Hippocampal formation (tissue), 2 donors: ENCODE measurements at places on chromosomes 5 and 9.

- no peak for DNase-seq
These were observed 28.7 kb downstream of the ENHO start for GRCh38 chr9:34493972-34494535.

- DNase-seq = no peak
These were observed 32.4 kb upstream of the CTNNA1 start for GRCh38 chr5:138720840-138721239.

- no peak for DNase-seq
These were observed 34.4 kb upstream of the ELL2 start for GRCh38 chr5:95995962-95996489.

GRCh38 chr5:72107901-72108201 lies 576 bp downstream of the MAP1B start:
- DNase-seq = no peak

- DNase-seq = no peak
These were observed 35.6 kb downstream of the RASEF start for GRCh38 chr9:83027153-83027891.

GRCh38 chr9:134390537-134390936 lies 64.3 kb downstream of the RXRA start:
- no peak for DNase-seq

DNA sequence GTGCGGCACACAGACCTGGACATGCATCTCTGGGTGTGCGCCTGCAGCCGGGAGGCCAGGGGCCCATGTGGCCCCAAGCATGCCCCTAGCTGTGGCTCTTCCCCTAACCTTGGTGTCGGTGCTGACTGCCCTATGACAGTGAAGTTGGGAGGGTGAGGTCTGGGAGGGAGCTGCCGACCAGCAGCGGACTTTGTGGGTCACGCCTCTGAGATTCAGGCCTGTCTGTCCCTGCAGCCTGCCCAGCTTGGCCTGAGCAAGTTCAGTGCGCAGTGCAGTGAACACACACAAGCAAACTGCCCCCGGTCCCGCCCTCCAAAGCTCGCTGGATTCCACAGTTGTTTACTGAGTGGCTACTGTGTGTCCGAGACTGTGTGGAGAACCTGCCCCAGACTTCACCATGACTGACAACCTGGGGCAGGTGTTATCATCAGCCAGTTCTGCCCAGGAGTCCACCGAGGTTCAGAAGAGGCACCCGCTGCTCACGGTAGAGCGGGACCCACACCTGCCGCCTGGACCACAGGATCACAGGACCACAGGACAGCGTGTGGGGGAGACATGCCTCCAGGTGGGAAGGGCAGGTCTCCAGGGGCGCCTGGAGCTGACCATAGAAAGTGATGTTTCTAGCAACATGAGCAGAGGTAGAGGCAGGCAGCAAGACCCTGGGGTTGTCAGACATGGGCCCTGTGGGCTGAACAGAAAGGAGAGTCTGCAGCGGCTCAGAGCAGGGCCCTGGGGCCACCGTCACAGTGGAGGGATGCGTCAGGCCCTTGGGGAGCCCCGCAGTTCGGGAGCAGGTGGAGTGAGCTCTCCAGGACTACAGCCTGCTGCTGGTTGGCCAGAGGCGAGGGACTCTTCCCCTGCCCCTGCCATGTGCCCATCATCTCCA lies 105.1 kb downstream of the PHF2 start:
- no peak for DNase-seq

DNA sequence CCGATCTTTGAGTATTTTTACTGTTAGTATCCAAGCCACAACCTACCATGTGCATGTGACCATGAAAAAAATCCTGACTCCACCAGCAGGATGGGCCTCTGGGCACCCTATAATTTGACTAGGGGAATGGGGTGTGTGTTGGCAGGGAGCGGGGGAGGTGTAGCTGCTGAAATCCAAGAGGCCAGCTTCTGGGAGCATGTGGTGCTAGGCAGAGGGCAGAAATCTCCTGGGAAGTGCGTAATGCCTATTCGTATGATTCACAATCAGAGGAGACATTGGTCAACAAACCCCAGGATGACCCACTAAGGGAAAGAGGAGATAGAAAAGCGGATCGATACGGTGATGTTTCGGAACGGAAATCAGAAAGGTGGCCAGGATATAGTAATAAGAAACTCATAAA lies 149.9 kb downstream of the ARSB start:
- no peak for DNase-seq

- peak; percentile 36 for DNase-seq
These were observed 87.4 kb upstream of the GNA14 start for GRCh38 chr9:77735494-77735893.

- DNase-seq = no peak
These were observed 6.2 kb downstream of the RNF183 start for GRCh38 chr9:113296796-113297558.

GRCh38 chr9:72980600-72981265 lies 27.9 kb upstream of the ALDH1A1 start:
- DNase-seq = no peak

- DNase-seq = no peak
These were observed 27.4 kb downstream of the CENPK start for GRCh38 chr5:65535529-65535987.

GRCh38 chr9:73054091-73054490 lies 97.6 kb upstream of the ANXA1 start:
- DNase-seq = no peak

DNA sequence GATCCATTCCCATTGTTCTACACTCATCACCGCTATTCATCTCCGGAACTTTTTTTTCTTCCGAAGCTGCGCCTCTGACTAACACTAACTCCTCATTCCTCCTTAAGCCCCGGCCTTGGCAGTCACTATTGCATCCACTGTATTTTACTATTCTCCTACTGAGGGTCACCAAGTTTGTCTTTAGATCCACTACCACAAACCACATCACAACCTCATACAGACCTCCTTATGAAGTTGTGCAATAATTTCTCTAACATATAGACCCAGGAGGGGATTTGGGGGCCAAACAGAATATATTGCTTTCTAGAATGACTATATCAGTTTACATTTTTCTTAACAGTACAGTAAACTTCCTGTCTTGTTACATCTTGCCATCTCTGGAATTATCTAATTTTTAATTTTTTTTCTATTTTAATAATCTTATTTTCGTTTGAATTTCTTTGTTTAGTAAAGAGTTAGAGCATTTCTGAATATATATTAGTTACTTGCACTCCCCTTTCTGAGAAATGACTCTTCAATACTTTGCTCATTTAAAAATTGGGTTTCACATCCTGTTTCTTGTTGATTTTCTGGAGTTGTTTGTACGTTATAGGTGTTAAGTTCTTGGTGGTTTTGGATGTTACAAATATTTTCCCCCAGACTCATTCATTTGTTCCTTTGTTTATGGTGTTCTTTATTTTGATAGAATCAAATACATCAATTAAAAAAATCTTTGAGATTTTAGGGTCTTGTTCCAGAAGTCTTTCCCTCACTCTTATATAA lies 37.1 kb downstream of the DMRT2 start:
- no peak for DNase-seq

DNA sequence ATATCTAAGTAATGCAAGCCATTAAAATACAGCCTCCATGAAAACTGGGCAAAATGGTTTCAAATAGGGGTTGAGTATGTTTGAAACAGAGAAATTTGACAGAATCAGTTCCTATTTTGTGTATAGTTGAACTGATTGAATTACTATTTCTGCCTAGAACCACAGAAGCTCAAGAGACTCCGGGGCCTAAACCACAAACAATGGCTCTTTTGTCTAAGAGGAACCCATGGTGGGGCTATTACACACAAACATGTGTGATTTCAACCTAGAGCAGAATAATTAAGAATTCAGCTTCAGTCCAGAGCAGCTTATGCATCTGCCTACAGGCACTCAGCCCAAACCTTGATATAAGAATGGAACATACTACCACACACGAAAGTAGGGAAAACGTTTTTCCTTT lies 171.2 kb upstream of the MPDZ start:
- no peak for DNase-seq

DNA sequence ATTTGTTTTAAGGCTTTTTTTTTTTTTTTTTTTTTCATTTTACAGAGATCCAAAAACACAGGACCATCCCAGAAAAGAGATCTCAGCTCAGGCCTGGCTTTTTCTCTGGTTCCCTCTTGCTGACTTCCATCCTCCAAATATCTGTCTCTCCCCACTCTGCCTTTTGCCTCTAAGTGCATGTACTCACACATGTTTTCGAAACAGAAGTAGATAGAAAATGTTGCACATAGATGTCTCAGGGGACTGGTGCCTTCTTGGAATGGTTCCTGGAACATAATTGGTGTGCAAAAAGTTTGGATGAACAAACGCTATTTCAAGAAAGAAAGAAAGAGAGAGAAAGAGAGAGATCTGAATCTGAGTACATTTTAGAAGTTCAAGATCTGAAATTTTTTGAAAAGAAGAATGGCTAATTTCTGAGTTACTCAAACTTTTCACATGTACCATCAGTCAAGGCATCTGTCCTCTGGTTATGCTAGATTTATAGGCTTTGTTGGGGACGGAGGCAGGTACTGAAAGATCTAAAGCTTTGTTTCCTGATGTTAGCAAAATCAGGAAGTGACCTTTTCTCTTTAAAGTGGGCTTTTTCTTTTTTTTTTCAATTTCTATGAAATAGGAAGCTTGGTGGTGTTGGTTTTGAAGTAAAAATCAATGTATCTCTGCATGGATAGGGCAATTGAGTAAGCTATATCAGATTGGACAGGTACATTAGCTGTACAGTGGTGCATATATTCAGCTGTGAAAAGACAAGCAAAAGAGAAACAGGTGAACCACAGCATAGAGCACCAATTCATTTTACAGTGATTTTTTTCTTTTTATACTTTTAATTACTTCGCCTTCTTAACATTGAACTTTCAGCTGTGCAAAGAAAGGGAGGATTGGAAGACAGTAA lies 8.5 kb upstream of the TNFSF8 start:
- DNase-seq = no peak

DNA sequence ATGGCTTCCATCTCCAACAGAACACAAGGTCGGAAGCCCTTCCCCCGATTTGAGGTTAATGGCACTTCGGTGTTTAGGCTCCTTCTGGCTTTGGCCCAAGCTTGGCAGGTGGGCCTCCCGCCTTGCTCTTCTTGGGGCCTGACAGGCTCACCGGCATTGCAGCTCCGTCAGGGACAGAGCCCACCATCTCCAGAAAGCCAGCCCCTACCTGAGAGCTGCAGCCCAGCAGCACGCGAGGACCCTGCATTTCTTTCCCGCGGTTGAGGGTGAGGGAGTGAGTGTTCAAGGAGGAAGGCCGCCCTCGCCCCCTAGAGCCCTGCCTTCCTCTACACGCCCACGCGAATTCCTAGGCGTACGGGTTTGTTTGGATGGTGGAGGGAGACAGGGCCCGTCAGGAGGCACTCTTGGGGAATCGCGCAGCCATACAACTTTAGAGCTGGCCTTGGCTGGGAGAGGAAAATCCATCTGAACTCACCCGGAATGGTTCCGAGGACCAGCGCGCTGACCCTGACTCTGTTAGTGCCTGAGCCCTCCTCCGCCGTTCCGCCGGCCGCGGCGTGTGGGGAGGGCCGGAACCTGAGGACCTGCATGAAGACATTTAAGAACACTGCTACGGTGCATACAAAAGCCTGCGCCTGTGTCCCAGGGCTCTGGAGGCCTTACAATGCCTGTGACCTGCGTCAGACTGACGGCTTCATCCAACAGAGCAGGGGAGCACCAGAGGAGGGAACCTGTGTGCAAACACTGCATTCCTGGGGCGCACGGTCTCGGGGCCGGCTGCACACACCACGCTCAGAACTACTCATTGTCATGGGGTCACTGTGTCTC lies 73.8 kb downstream of the MRPL36 start:
- DNase-seq = no peak

DNA sequence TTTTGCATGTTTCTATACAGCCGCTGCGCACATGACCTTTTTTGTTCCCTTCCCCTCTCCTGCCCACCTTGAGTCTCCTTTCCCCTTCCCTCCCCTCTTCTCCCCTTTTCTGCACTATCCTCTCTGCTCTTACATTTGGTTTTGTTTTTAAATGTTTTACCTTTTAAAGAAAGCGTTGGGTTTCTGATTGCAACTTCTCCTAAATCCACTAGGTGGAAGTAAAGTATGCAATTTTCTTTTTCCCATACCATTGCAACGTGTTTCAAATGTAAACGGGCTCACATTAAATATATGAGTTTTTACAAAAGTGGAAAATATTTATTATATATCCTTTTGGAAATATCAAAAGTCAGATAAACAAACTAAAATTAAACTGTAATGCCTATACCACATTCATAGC lies 500.9 kb downstream of the DIRAS2 start:
- DNase-seq = no peak

DNA sequence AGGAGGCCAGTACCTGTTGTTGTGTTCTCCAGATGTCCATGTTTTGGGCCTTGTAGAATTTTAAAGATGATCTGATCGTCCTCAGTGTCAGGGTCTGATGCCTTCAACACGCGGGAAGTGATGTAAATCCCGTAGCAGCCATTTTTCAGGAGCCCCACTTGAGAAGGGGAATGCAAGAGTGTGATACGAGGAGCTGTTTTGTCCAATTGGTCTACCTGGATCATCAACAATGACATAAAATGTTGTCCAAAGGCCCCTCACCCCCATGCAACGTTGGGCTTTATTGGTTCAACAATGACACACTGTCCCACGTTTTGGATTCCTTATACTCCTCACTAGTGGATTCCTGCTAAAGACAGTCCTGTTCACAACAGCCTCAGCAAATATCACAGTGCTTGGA lies 48.1 kb upstream of the CER1 start:
- DNase-seq = no peak

- no peak for DNase-seq
These were observed 199.3 kb upstream of the ACTBL2 start for GRCh38 chr5:57681942-57682341.

GRCh38 chr9:74570879-74571512 lies 73.9 kb downstream of the RORB start:
- peak; percentile 72 for DNase-seq

DNA sequence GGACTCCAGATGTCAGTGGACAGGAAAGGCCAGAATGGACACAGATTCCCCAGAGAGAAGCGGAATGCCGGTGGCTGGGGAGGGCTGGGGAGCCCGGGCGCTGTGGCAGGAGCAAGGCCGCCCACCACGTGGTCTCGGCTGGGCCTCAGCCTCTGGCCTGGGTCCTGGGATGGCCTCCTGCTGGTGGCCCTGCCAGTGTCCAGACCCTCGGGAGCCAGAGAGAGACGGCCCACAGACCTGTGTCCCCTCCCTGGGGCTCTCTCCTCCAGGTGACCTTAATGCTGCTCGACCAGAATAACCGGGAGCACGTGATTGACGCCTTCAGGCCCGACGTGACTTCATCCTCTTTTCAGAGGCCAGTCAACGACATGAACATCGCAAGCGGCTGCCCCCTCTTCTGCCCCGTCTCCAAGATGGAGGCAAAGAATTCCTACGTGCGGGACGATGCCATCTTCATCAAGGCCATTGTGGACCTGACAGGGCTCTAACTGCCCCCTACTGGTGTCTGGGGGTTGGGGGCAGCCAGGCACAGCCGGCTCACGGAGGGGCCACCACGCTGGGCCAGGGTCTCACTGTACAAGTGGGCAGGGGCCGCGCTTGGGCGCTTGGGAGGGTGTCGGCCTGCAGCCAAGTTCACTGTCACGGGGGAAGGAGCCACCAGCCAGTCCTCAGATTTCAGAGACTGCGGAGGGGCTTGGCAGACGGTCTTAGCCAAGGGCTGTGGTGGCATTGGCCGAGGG lies 19.0 kb downstream of the FBXW5 start:
- no peak for DNase-seq
